Activated CD4-positive, alpha-beta memory T cell treated with anti-CD3 and anti-CD28 coated beads, Interleukin-2, amount 10 ng/mL, durations not matched to agents 7 days and 5 days (primary cell): ENCODE measurements at places on chromosomes 2 and 18. TPM values are rescaled to one million over a fixed set of nuclear protein-coding genes. Genes with fewer than 3 reads are reported as not detected.

- no peak overlapping the region for H3K27ac ChIP-seq
- H3K4me1 ChIP-seq: peaks cover 36% of the 10 kb centered on the region
- no peaks in the 10 kb centered on the region for H3K27me3 ChIP-seq
- no peak for DNase-seq
- no peak overlapping the region for H3K4me3 ChIP-seq
- H3K36me3 ChIP-seq: peaks cover 27% of the 10 kb centered on the region
These were observed 83.7 kb downstream of the TMEM131 start for GRCh38 chr2:97911922-97912575.

GRCh38 chr2:96830044-96830562 is 13.7 kb downstream of the ANKRD23 start:
- no peak for DNase-seq
- no peaks in the 10 kb centered on the region for H3K4me1 ChIP-seq
- H3K27me3 ChIP-seq: no peaks in the 10 kb centered on the region
- H3K27ac ChIP-seq: no peak overlapping the region

DNA sequence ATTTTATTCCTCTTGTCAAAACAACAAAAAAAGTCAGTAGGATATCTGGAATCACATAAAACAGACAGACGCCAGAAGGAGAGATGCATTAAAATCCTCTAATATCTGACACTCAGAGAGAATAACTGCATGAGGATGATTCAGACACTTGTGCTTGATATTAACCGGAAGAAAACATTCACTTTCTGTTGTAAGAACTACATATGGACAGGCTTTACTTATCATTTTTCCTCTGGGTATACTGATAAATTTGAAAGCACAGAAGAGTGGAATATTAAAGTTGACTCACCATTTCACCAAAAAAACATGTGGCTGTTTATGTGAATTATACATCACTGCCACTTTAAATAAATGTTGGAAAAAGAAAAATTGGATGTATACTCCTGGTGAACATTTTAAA is 589.1 kb upstream of the CDH2 start:
- no peak overlapping the region for H3K4me3 ChIP-seq
- H3K4me1 ChIP-seq: no peaks in the 10 kb centered on the region
- H3K27ac ChIP-seq: no peak overlapping the region
- H3K36me3 ChIP-seq: no peaks in the 10 kb centered on the region
- no peaks in the 10 kb centered on the region for H3K27me3 ChIP-seq

GRCh38 chr2:44848026-44848425 is 93.5 kb upstream of the SIX3 start:
- H3K4me1 ChIP-seq: peaks cover 10% of the 10 kb centered on the region
- H3K27me3 ChIP-seq: peaks cover 27% of the 10 kb centered on the region
- no peaks in the 10 kb centered on the region for H3K36me3 ChIP-seq
- no peak overlapping the region for H3K4me3 ChIP-seq
- H3K27ac ChIP-seq: no peak overlapping the region

- no peak overlapping the region for H3K4me3 ChIP-seq
- peaks cover 46% of the 10 kb centered on the region for H3K4me1 ChIP-seq
- H3K36me3 ChIP-seq: peaks cover 2% of the 10 kb centered on the region
- DNase-seq: no peak
These were observed 4.0 kb downstream of the FAM117B start for GRCh38 chr2:202638721-202639120.

- no peaks in the 10 kb centered on the region for H3K27me3 ChIP-seq
- DNase-seq: no peak
- H3K36me3 ChIP-seq: peaks cover 14% of the 10 kb centered on the region
- H3K4me1 ChIP-seq: no peaks in the 10 kb centered on the region
- H3K4me3 ChIP-seq: no peak overlapping the region
These were observed 20.4 kb upstream of the LYG2 start for GRCh38 chr2:99275882-99276281.

GRCh38 chr18:8711736-8712135 is 6.4 kb downstream of the MTCL1 start:
- no peak overlapping the region for H3K27ac ChIP-seq
- H3K36me3 ChIP-seq: no peaks in the 10 kb centered on the region
- no peak for DNase-seq
- peaks cover 52% of the 10 kb centered on the region for H3K27me3 ChIP-seq
- no peak overlapping the region for H3K4me3 ChIP-seq
- peaks cover 8% of the 10 kb centered on the region for H3K4me1 ChIP-seq

DNA sequence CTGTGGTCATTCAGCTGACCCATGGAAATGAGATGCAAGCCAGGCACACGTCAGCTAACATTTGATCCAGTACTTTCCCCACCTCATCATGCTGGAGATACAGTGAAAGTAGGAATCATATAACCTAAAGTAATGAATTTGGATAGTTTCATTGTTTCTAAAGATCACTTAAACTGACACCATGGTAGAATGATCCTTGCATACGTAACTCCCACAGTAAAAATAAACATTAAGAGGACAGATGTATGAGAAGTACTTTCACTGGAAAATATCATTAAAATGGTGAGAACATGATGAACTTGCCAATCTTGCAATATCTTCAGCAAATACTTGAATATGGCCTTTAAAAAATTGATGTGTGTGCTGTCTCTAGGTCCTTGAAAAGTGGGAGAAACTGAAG is 85.4 kb downstream of the MAIP1 start:
- no peaks in the 10 kb centered on the region for H3K36me3 ChIP-seq
- DNase-seq: no peak
- no peak overlapping the region for H3K4me3 ChIP-seq
- H3K27ac ChIP-seq: no peak overlapping the region
- H3K4me1 ChIP-seq: no peaks in the 10 kb centered on the region
- peaks cover 12% of the 10 kb centered on the region for H3K27me3 ChIP-seq

Gene ALPG
- total RNA-seq: not detected

DNA sequence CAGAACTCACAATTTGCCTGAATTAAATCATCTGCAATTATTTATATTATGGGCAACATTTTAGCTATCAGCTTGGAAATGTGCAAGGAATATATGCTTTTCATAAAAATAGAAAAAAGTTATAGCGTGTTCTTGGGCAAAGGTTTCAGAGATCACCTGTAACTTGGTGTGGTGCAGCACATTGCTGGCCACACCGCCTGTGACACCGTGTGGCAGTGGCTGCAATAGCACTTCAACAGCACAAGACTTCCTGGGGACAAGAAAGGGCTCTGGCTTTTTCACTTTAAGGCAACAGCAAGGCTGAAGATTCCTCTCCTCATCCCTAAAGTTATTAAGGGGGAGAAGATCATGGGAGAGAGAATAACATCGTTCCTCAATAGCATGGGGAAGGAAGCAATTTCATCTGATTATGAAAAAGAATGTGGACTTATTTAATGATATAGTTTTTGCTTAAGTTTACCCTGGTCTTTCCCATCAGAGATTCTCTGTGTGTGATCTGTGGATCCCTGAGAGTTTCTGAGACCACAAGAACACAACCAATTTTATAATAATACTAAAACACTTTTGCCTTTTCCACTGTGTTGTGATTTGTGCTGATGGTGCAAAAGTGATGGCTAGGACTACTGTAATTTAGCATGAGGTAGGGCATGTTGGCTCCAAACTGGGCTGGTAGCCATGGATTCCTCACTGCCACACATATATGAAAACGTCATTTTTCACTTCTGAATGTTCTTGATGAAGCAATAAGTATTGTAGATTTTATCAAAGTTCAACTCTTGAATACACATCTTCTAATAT is 15.0 kb upstream of the SERPINB3 start:
- no peak overlapping the region for H3K4me3 ChIP-seq
- H3K36me3 ChIP-seq: no peaks in the 10 kb centered on the region
- H3K4me1 ChIP-seq: no peaks in the 10 kb centered on the region
- no peak overlapping the region for H3K27ac ChIP-seq
- no peak for DNase-seq

DNA sequence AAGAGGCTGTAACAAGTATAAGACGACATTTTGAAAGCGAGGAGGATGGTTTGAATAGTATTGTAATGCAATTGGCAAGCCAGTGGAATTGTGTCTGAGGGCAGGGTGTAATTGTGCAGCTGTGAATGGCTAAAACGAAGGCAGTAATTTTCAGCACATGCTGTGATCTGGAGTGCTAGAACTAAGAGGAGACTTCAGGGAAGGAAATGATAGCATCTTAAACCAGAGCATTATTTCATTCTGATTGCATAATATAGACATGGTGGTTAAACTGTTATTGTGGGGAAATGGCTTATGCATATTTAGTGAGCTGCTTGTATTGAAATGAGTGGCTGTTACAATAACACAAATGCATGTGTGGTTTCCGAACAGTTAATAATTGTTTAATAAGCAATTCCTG is 36.3 kb downstream of the THSD7B start:
- no peak overlapping the region for H3K27ac ChIP-seq
- no peaks in the 10 kb centered on the region for H3K27me3 ChIP-seq
- H3K36me3 ChIP-seq: no peaks in the 10 kb centered on the region
- DNase-seq: no peak

Gene CSRNP3
- not detected for total RNA-seq

DNA sequence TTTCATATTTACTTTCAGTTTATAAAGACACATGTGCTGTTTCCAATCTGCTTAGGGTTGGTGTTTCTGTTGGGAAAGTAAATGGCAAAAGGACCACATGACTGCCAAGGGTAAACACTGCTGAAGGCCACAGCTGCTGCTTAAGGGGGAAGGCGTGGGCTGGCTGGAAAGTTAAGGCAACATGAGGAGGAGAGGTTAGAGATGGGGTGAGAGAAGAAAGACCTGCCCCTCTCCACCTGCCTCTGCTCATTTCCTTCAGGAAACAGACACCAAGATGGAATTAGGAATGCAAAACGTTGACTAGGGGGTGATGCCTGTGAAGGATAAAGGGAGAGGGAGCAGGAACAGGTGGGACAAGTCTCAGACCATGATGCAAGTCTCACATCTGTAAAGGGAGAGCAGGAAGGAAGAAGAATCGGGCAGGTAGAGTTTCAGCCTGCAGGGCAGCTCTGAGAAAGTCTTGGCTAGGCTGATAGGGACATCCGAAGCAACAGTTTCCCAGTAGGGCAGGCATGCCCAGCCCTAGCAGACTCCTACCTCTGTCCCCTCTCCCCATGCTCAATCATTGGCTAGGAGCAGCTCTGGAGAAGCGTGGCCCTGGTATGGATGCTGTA is 86.0 kb downstream of the CDC42EP3 start:
- peak overlapping the region; percentile 71 for H3K4me3 ChIP-seq
- peaks cover 86% of the 10 kb centered on the region for H3K4me1 ChIP-seq
- H3K36me3 ChIP-seq: peaks cover 3% of the 10 kb centered on the region
- no peak for DNase-seq
- peak overlapping the region; percentile 99 for H3K27ac ChIP-seq
